ENCODE measurements at places on chromosomes 6 and 20. TPM values are rescaled to one million over a fixed set of nuclear protein-coding genes. Genes with fewer than 3 reads are reported as not detected.

The TBCC gene
- total RNA-seq: 15.7 TPM

The PPP1R3G gene
- total RNA-seq: 1.6 TPM

The SLC25A27 gene
- 0.70 TPM for total RNA-seq

The GNRH2 gene
- not detected for total RNA-seq

The ADAM33 gene
- 0.06 TPM for total RNA-seq

The SNX5 gene
- total RNA-seq: 249 TPM

The C6orf141 gene
- 20.9 TPM for total RNA-seq

The MYL9 gene
- 19.9 TPM for total RNA-seq

The FOXA2 gene
- total RNA-seq: 12.9 TPM

The TOX2 gene
- 9.2 TPM for total RNA-seq

The RFX6 gene
- total RNA-seq: not detected

The SLC9A8 gene
- 8.0 TPM for total RNA-seq

The DNMT3B gene
- total RNA-seq: 4.2 TPM
